AG08395 (cell line): ENCODE measurements at places on chromosomes 7 and 10.

- DNase-seq, result no peak
Measured at GRCh38 chr7:134098072-134098471, 29.1 kb upstream of the LRGUK start.

GRCh38 chr10:123786896-123787295, 104.7 kb downstream of the CPXM2 start:
- DNase-seq, result no peak

GRCh38 chr10:77667426-77668324, 30.1 kb upstream of the KCNMA1 start:
- DNase-seq, result no peak

DNA sequence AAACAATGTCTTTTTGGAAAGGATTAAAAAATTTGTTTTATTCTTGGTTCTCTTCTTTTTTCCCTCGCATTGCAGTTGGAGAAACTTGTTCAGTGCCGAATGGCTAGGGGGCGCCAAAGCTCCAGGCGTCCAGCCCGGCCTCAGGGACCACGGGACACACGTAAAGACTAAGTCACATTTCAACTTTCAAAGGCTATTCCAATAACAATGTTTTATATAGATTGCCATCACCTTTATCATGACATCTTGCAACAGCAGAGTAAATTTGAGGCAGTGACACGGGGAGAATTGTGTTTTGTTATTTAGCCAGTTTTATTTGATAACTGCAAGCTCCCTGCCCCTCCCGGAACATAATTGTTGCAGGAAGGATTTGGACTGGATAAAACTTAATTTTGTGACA, 2.2 kb upstream of the IGFBP3 start:
- peak; percentile 67 for DNase-seq

- peak; percentile 71 for DNase-seq
Measured at GRCh38 chr7:151087245-151088018, 1.2 kb downstream of the AGAP3 start.

GRCh38 chr10:100993986-100994708, 5.5 kb upstream of the LZTS2 start:
- DNase-seq, result peak; percentile 54

GRCh38 chr10:10584161-10584560, 433.5 kb upstream of the CELF2 start:
- DNase-seq, result no peak

- DNase-seq, result no peak
Measured at GRCh38 chr10:128630787-128631252, 504.6 kb upstream of the MKI67 start.

DNA sequence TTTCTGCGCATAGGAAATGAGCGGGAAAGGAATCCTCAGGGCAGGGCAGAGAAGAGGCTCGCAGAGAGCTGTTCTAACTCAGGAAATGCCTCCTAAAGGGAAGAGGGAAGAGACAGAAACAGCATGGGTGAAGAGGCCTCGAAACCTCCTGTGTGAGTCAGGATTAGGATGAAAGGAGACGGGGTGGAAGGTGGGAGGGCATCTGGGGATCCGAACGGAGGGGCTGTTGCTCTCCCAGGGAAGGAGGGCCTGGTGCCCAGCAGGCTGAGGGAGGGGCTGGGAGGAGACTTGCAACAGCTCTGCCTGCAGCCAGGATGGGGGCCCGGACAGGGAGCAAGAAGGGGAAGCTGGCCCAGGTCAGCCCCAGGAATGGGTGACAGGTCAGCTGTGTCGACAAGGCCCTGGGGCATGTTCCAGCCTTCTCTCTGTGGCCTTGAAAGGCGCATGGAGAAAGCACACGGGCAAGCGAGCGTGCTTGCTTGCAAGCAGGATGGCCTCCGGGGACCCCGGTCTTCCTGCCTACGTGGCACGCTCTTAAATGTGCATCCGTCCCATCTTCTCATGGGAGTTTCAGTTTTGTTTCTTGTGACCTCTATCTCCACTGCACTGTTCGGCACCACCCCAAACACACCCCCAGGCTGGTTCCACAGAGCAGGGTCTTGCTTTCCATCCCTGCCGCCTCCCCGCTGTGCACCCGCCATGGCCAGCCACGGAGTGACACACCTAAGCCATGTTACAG, 63.5 kb downstream of the HIPK2 start:
- DNase-seq, result no peak

DNA sequence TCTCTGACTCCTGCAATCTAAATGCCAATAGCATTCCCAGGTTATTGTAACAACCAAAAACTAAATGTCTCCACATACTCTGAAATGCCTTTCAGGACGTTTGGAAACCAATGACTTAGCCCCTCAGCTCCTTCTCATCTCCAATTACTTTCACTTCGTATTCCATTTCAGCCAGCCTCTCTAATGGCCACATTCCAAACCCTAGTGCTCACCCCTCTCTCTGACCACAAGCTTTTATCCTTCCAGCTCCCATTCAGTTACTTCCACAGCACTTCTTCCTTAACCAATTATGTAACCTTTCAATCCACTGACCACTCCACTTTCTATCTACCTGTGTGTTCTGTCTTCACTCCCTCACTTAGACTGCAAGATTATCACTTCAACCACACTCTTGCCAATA, 4.3 kb downstream of the NOC3L start:
- DNase-seq, result peak; percentile 89

DNA sequence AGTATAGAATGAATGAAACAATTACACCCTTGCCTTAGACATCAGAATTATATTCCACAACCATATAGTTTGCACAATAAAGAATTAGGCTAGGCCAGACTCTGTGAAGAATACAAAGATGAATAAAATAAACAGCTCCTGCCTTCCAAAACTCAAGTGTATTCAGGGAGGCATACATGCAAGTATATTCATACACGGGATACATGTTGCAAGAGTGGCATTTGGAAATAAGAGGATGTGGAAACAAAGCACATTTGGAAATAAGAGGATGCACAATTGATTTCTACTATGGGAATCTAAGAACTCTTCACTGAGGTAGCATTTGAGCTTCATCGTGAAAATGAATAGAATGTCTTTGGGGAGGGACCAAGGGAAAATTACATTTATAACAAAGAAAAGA, 27.0 kb upstream of the TMEM26 start:
- no peak for DNase-seq

GRCh38 chr10:109914966-109915365, 8.3 kb downstream of the XPNPEP1 start:
- peak; percentile 78 for DNase-seq

DNA sequence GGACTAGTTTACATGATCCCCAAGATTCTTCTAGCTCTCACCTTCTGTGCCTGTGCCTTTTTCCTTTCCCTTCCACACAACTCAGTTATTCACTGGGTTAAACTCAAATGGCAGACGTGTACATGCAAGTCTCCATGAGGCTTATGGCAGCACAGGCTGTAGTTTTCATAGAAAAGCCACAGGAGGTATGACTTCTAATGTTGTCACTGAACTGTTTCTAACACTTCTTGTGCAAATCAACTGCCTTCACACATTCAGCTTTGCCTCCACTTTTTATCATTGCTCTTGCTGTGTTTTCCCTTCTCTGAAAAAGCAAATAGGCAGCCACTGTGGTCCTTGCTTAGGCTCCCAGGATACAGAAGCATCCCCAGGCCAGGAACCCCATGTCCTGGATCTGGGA, 5.3 kb upstream of the GIMAP5 start:
- DNase-seq, result no peak

GRCh38 chr7:102439963-102440795, 6.8 kb downstream of the ORAI2 start:
- peak; percentile 91 for DNase-seq

- peak; percentile 60 for DNase-seq
Measured at GRCh38 chr10:119595676-119596515, 868 bp downstream of the TIAL1 start.

DNA sequence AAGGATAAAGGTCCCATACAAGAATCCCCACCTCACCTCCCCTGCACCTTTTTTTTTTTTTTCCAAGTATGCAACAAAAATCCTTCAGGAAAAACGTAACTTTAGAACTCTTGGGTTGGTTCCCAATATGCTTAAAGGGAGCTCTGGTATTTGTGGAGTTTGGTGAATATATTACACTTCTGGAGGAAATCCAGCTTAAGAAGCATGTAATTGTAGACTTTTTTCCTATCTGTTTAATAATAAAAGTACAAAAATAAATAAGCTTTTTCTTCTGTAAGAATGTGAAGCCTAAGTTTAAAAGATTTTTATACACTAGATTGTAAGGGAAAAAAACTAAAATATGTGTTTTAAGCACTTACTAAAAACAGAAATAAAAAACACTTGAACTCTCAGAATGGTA, 102.3 kb downstream of the SORBS1 start:
- no peak for DNase-seq

DNA sequence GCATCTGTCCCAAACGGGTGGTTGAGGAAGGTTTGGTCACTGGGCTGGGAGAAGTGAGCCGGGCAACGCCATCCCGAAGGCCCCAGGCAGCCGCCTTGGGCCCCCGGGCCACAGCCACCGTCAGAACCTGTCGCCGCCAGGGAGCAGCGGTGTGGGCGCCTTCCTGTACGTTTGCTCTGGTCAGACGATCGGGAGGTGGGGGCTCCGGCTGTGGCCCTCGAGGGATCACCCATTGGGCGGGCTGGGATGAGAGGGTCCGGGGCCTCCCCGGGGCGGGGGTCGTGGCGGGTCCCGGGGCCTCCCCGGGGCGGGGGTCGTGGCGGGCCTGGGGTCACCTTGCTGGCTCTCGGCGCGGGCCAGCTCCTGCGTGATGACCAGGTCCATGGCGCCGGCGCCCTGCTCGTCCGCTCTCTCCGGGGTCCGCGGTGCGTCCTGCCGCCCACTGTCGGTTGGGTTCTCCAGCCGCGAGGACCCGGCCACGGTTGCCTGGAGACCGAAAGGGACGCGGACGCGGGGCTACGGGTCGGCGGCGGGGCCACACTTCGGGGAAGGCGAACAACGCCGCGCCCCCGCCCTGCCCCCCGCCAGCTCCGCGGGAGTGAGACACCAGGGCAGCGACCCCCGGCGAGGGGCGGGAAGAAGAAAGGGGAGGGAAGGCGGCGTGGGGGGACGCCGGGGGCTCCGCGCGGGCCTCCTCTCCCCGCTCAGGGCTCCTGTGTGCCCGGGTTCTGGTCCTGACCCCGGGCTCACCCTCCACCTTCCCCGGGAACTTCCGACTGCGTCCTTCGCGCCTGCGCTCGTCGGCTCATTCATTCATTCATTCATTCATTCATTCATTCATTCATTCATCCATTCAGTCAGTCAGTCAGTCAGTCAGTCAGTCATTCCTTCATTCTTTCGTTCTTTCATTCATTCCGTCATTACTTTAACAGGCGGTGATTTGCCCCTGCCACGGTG, at the start of gene CFAP46:
Gene CFAP46 (minus strand): TSS at position 470 of the 957 bp plus-strand sequence. CDS start 86 bp downstream, at position 384.
- DNase-seq, result peak; percentile 76

GRCh38 chr7:140694592-140694991, 1.9 kb upstream of the NDUFB2 start:
- no peak for DNase-seq

DNA sequence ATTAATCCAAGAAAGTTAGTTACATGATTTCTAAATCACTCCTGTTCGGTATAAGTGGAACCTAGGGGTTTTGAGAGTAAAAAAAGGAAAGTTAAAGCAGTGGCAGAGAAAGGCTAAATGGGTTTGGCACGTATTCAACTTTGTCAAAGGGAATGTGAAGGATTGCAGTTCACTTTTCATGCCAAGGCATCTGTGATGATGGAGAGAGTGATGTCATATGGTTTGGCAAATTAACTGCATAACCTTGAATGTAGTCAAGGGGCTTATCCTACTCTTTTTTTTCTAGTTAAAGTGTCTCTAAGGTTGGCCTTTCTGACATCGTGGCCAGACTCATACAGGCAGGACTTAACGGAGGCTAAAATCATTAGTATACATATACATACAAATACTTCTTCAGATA, 277.8 kb downstream of the EXOC4 start:
- DNase-seq, result peak; percentile 20

DNA sequence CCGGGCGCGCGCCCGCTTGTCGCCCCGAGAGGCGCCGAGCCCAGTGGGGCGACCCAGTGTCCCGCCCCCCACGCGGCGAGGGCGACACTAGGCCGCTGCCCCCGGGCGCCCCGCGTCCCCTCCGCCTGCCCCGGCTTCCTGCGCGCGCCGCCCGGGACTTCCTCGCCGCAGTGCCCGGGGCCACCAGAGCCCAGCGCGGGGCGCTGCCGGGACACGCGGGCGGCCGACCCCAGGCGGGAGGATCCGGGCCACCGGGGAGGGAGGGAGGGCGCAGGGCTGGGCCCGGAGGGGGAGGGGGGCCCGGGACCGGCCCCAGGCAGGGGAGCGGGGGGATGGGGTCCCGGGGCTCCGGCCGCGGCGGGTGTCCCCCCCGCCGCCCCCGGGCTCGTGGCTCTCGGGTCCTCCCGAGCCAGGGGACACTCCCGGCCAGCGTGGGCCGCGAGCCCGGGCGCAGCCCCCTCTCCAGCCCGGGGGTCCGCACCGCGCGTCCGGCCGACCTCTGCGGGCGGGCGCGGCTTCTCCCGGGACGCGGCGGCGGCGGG, 435 bp upstream of the PWWP2B start:
- peak; percentile 74 for DNase-seq

DNA sequence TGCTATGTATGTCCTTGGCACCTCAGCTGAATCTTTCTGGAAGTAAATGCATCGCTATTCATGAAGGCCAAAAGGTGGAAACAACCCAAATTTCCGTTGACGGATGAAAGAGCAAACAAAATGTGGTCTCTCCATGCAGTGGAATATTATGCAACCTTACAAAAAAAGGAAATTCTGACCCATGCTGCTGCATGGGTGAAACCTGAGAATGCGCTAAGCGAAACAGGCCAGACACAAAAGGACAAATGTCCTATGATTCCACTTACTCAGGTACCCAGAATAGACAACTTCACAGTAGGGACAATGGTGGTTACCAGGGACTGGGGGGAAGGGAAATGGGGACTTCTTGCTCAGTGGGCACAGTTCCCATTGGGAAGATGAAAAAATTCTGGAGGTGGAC, 158.8 kb downstream of the CAMK1D start:
- DNase-seq, result no peak

- no peak for DNase-seq
Measured at GRCh38 chr7:128435327-128435686, 20.4 kb upstream of the HILPDA start.

- DNase-seq, result peak; percentile 76
Measured at GRCh38 chr10:124539935-124540641, 78.5 kb downstream of the LHPP start.

DNA sequence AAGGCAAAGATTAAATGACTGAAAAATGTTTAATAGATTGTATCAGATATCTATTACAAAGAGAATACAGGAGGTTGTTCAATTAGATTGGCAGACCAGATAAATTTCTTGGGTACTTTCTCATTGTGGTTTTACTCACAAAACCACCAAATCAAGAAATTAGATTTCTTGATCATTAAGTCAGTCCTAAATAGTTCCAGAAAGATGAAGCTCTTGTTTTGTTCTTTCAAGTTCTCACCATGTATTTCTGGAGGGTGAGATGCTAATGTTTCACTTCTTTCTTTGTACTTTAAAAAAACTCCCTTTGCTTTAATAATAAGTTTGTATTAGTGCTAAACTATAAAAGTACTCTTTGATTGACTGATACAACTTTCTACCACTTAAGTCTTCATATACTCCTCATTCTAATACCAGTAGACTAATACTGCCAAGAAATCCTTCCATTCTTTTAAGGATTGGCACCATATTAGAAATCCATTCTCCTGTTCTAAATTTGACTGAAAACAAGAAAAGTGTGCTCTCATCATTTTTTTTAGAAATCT, 69.4 kb downstream of the RNF133 start:
- no peak for DNase-seq

GRCh38 chr7:51973071-51973470, 656.5 kb upstream of the COBL start:
- DNase-seq, result no peak

GRCh38 chr7:21269021-21269420, 158.9 kb upstream of the SP4 start:
- no peak for DNase-seq
